ENCODE measurements at places on chromosomes 1 and 21.

DNA sequence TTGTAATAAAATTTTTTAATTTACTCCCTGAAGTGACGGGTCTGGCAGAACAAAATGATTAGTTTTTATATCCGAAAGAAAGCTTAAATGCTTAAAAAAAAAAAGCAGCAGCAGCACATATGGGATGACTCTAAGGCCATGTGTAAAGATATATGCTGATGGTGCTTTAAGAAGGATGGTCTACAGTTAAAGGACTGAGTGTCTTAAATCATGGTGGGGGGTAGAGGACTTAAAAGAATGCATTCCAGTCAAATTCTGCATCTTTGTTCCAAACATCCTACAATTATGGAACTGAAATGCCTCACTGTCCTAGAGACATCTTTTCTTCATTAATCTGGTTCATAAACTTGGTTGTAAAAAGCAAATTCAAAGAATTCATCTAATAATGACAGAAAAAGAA lies 7.0 kb downstream of the KDM5B start:
- DNase-seq, result no peak

GRCh38 chr1:163974120-163974519 lies 584.9 kb upstream of the PBX1 start:
- no peak for DNase-seq

GRCh38 chr1:20787840-20788795 lies 1.0 kb upstream of the HP1BP3 start:
- DNase-seq, result no peak

- DNase-seq, result no peak
Observed at GRCh38 chr1:93938461-93939145, 29.4 kb upstream of the GCLM start.

- no peak for DNase-seq
Observed at GRCh38 chr1:10968411-10968826, 44.0 kb upstream of the TARDBP start.

Measured in stimulated activated CD8-positive, alpha-beta memory T cell treated with anti-CD3 and anti-CD28 coated beads, Interleukin-4, amount 100 ng/mL, for 4 hours (primary cell).